EL (cell line): ENCODE measurements at places on chromosomes 16 and 17.
A peak's percentile ranks its signal among the peaks of the same experiment; 100 is the strongest.

DNA sequence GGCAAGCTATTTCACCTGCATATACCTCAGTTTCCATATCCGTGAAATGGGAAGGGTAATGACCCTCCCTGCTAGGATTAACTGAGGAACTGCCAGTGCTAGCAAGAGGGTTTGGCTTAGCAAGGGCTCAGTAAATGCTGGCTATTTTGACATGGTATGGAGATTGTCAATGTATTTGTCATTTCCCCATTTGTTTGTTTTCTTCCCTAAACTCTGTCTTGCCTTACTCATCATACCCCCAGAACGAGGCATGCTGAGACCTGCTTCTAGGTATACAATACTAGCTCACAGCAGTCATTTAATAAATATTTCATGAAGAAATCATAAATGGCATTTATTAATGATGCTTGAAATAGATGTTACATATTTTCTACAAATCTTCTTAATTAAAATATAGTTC lies 124.0 kb downstream of the DYNLRB2 start:
- no peak for DNase-seq

DNA sequence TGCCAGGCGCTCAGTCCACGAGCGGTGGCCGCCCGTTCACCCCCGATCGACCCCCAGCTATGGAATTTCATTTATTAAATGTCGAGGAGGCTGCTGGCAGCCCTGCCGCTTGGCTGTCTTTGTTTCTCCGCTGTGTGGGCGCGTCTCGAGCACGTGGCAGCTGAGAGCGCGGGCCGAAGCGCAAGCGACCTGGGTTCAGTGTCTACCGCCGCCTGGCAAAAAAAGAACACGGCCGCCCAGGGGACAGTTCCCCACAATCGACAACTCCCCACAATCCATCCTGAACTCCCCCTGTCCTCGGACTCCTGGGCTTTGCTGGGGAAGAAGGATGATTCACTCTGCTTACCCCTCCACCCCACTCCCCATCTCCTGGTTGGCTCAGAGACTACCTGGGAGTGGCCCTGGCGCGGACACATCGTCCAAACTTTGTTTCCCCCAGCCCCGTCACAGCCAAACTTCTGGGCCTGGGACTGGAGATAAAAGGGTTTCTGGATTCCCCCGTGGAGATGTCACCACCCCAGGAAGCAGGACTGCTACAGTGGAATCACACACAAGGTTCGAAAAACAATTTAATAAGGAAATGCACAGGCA lies 1.7 kb upstream of the ANKRD13B start:
- peak; percentile 71 for DNase-seq

- peak; percentile 48 for DNase-seq
Observed at GRCh38 chr16:24610416-24610755, 71.0 kb downstream of the RBBP6 start.

- peak; percentile 63 for DNase-seq
Observed at GRCh38 chr17:75088465-75089417, 987 bp downstream of the SLC16A5 start.

GRCh38 chr17:40190197-40191021 lies 13.1 kb downstream of the RAPGEFL1 start:
- DNase-seq: peak; percentile 29

DNA sequence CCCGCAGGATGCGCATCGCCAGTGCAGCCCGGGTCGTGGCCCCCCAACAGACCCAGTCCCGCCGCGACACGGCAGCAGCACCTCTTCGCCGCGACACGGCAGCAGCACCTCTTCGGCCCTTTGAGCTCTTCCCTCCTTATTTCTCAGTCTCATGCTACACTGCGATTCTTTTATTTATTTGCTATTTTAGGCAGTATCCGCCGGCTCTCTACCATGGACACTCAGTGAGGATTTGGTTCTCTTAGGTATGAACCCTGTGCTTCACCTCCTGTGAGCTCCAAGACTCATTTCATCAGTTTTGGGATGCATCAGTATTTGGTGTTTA lies 8.3 kb upstream of the MAP2K3 start:
- no peak for DNase-seq

DNA sequence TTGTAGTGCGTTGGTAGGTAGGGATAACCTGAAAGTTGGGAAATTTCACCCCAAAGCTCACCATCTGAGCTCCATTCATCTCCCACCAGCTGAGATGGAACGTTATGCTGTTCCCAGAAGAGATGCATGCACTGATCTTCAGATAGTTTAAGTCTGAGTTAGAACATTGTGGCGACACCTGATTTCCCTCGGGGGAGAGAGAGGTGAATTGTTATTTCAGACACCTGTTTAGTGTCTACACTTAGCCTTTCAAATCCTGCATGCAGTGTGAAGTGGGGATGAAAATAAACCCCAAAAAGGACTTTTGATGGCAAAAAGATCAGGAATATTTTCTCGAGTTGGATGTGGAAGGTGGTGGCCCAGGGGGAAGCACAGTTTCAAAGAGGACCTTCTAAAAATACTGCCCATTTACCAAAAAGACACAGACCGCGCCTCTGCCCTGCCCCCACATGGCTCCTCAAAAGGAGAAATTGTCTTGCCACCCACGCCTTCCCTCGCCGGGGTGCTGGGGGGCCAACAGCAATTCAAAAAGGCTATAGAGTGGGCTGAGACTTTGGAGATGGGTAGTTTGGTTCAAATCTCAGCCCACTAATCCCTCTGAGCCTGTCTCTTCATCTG lies 11.4 kb downstream of the CIITA start:
- DNase-seq: no peak
